ENCODE measurements at places on chromosomes 2 and 18. TPM values are rescaled to one million over a fixed set of nuclear protein-coding genes. Genes with fewer than 3 reads are reported as not detected.

The GAREM1 gene
- 24.0 TPM for total RNA-seq

The IL1R2 gene
- total RNA-seq: 38.3 TPM

The KYNU gene
- total RNA-seq: 13.5 TPM

The ARL4C gene
- 10.8 TPM for total RNA-seq

The CCBE1 gene
- not detected for total RNA-seq

The CNDP1 gene
- not detected for total RNA-seq

The GALNT3 gene
- 2.4 TPM for total RNA-seq

The IL1RL2 gene
- 0.54 TPM for total RNA-seq

The SP5 gene
- total RNA-seq: 3.6 TPM

The CFAP65 gene
- not detected for total RNA-seq

The ZNF521 gene
- 88.7 TPM for total RNA-seq

The STPG4 gene
- 0.75 TPM for total RNA-seq

The CMPK2 gene
- 3.7 TPM for total RNA-seq

The RNASEH1 gene
- total RNA-seq: 20.1 TPM

The FBXO48 gene
- total RNA-seq: 1.0 TPM

The KCNJ3 gene
- 5.1 TPM for total RNA-seq

The ADD2 gene
- total RNA-seq: 5.3 TPM

The ADCYAP1 gene
- total RNA-seq: 4.9 TPM

The TEX261 gene
- total RNA-seq: 58.1 TPM

The FASTKD2 gene
- total RNA-seq: 20.6 TPM

The APCDD1 gene
- 10.9 TPM for total RNA-seq

The TFCP2L1 gene
- 1.7 TPM for total RNA-seq

The SLC9A4 gene
- total RNA-seq: not detected

The SERPINB5 gene
- not detected for total RNA-seq

The ZSWIM2 gene
- total RNA-seq: not detected

The ALPP gene
- not detected for total RNA-seq

The POLR1A gene
- 28.2 TPM for total RNA-seq

The LAMA3 gene
- total RNA-seq: 14.2 TPM

The ANKRD62 gene
- total RNA-seq: not detected
